ENCODE measurements at places on chromosomes 1 and 21.
A peak's percentile ranks its signal among the peaks of the same experiment; 100 is the strongest.

- DNase-seq: no peak
These were observed 304.9 kb upstream of the DUSP10 start for GRCh38 chr1:222046684-222047263.

DNA sequence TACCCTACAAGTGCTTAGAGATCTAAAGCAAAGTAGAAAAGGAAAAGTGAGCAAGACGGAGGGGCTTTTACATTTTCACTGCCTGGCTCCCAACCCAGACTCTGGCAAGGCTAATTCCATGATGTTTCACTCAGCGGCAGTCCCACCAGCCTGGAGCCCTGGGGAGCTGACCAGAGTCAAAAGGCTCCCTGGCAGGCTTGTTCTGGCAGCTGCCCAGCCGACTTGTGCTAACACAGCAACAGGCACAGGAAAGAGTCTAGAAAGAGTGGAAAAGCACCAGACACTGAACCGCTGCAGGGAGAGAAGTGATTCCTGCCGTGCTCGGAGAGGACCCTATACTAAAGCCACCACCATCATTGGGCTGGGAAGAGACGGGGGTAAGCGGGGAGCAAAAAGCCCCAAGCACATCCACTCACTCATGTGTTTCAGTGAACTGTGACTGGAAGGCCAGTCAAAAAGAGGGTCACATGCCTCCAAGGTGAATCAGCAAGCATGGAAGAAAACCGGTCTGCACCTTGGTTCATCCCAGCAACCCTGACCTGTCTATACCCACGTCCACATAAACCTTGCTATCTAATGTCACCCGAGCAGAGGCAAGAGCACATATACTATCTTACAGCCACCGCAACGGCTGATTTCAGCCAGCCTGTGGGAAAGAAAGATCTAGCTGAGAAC is 8.0 kb downstream of the SMIM12 start:
- no peak for DNase-seq

- no peak for DNase-seq
These were observed 5.8 kb downstream of the UBE2U start for GRCh38 chr1:64209221-64209620.

- no peak for DNase-seq
These were observed 19.9 kb upstream of the PTCH2 start for GRCh38 chr1:44862829-44863401.

DNA sequence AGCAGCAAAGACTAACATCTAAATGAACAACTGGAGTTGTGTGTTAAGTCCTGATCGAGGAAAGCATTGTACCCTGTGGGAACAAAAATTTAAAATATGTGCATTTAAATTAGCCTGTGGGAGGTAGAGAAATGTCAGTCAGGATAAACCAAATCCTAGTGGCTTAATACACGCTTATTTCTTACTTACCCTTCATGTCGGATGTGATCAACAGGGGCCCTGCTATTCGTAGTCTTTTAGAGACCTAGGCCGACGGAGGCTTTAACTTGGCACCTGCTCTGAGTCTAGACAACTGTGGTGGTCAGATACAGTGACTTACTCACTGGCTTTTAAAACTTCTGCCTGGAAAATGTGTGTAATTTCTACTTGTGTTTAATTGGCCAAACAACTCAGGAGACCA is 10.2 kb downstream of the GSTM3 start:
- DNase-seq: no peak

DNA sequence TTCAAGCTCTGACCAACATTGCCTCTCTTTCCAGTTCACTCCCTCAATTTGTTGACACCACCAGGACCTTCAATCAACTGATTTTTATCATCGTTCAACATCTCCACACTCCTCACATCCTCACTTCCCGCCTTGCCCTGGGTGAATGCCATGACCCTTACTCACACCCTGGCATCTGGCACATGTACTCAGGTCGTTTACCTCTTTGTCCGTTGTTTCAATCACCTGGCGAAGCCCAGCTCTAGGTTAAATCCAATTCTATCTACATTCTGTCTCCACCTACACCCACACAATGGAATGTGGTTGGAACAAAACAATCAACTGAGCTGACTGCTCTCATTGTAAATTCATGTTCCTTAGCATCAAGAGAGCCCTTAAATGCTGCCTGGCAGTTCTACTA is 24.2 kb upstream of the TBX15 start:
- no peak for DNase-seq

- no peak for DNase-seq
These were observed 130.8 kb downstream of the LACTBL1 start for GRCh38 chr1:22841860-22842281.

- DNase-seq: no peak
These were observed 365.4 kb upstream of the CAMK1G start for GRCh38 chr1:209218113-209218512.

DNA sequence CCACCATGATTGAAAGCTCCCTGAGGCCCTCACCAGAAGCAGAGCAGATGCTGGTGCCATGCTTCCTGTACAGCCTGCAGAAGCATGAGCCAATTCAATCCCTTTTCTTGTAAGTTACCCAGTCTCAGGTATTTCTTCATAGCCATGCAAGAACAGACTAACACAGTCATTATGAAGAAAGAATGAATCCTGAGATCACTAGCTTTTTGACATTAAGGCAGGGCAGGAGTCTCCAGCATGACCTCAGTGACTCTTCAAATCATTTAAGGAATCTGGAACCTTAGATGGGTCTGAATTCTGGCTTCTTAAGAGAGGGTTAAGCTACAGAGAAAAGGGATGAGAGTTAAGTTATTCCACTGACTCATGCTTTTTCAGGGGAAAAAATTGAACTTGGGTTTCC is 79.0 kb downstream of the PTPN14 start:
- no peak for DNase-seq

- no peak for DNase-seq
These were observed 1.1 kb upstream of the ACKR1 start for GRCh38 chr1:159203610-159204009.

DNA sequence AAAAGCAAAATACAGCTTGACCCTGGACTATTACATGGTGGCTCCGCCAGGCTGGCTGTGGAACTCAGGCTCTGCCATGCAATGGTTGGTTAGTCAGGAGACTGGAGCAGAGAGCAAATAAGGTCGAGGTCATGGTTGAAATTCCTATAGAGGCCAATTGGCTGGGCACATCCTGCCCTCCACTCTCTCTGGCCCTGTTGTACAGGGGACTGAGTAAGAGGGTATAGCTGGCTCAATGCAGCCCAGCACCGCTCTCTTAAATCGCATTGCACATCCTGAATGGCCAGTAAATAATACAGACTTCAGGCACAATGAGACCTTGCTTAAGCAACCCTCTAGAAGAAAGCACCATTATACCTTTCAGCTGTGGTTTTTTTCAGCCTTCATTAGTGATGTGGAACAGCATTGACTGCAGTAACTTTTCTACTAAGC is 59.3 kb upstream of the PPP2R5A start:
- no peak for DNase-seq

DNA sequence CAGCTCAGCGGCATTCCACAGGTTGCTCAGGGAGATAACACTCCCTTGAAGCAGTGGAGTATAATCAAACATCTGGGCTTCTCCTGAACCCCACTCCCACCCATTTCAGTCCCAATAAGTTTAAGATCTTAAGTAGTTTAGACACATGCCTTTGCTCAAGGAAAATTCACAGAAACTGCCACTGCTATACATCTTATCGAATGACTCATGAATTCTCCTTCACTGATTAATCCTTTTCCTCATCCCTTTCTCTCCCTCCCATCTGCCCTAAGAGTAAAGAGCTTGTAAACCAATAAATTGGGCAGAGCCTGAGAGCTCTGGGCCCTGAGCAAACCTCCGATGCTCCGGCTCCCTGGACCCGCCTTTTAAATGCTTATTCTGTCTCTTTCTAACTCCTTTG is 10.2 kb downstream of the VN1R5 start:
- no peak for DNase-seq

- DNase-seq: no peak
These were observed 1.2 kb downstream of the AK5 start for GRCh38 chr1:77282866-77283539.

GRCh38 chr1:86470859-86471258 is 2.1 kb downstream of the CLCA1 start:
- no peak for DNase-seq

DNA sequence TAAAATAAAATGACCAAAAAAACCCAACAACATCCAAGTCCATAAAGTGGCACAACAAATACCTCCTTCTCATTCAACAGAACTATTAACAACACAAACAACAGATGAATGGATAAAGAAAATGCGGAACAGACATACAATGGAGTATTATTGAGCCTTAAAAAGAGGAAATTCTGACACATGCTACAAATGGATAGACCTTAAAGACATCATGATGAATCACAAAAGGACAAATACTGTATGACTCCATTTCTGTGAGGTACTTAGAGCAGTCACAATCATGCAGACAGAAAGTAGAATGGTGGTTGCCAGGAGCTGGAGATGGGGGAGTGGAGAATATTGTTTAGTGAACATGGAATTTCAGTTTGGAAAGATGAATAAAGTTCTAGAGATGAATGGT is 42.6 kb downstream of the EYA3 start:
- DNase-seq: no peak

DNA sequence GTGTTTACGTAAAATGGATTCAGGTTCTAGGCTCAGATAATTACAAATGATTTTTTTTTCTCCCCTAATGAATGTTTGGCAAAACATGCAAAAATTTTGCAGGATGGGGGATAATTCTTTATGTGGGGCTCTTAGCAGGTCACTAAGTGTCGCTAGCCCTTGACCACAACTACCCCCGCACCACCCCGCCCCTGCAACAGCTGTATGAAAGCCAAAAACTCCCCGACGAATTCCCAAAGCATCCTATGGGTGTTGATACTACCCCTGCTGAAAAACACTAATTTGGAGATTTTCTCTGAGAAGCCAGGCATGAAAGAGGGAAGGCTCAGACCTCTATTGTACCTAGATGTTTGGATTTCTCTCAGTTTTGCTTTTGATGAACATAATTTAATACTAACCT is 243.0 kb downstream of the TRABD2B start:
- no peak for DNase-seq

GRCh38 chr1:202639500-202639899 is 70.8 kb downstream of the SYT2 start:
- DNase-seq: no peak

- DNase-seq: no peak
These were observed 71.0 kb downstream of the MAB21L3 start for GRCh38 chr1:116182019-116182714.

DNA sequence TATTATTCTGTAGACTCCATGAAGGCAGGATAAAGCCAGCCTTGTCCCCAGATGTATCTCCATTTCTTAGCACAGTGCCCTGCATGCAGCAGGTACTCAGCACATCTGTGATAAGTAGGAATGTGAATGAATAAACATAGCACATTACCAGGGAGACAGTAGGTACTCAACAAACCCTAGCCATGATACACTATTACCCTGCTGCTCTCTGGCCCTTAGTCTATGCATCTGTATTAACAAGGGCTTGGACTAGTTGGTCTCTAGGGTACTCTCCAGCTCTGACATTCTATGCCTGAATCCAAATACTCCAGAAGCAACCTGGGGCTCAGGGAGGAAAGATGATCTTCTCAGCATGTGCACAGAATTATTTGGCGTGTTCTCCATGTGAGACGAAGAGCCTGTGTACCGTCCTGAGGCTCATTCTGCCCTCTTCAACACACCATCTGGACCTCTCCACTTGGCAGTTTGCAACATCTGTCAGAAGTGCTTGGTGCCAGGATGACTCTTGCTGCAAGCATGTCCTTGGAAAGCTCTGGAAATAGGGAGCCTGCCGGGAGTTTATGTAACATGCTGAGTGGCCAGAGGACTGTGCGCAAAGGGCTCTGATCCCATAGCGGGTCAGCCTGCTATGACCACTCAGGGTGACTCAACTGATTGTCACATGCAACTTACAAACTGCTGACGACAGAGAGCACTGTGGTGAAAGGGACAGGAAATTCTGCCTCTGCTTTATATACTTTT is 228.2 kb upstream of the USP24 start:
- DNase-seq: no peak

DNA sequence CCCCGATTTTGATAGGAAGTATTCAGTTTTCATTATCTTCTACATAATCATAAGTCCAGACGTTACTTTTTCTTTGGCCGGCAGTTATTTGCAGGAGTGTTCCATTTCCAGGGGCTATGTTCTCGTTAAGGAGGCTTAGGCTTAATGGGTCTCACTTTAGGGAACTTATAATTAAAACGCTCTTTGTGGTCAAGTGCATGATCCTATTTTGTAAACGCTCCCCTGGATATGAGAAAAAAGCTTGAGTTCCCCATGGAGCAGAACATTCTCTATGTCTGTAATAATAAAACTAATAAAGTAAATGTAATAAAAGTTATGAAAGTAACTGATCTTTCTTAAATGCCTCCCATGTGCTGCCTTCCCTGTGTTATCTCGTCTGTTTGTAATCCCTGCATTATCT is 48.7 kb upstream of the GPR153 start:
- no peak for DNase-seq

GRCh38 chr1:175976865-175977642 is 230.0 kb downstream of the COP1 start:
- DNase-seq: no peak

DNA sequence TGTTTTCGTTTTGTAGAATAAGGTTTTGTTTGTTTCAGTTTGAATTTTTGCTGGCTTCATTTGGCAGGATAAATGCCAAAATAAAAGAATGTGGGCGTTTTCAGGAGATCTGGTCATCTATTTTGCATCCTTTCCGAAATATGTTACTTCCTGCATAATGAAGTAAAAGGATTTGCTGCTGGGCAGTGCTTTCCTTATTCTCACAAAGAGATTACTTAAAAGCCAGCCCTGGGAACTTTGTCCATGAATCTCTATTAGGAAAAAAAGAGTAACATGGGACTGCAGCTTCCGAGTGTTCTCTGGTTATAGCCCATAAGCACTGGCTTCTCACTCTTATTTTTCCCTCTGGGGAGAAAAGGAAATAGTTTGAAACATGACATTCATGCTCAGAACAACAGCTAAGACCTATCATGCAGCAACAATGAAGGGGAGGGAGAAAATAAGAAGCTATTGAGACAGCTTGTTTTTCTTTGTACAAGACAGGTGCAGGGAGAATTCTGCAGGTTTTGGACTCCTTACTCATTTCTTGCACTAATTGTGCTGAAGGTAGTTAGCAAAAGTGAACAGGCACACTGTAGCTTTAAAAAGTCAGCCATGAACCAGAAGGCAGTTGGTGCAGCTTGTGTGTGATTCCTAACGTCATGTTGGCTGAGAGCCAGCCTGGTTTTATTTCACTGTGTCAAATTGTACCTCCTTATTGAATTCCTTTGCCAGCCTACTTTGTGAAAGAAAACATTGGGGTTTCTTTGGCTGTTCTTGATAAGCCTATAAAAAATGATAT is at the start of gene SAMD13:
SAMD13 (plus strand) TSS at position 705 of the 781 bp plus-strand sequence. CDS start 1,527 bp downstream, outside the sequence.
- no peak for DNase-seq

GRCh38 chr1:205504311-205505075 is at the start of gene CDK18:
CDK18 (plus strand) TSS chr1:205504669; CDS start chr1:205523168, 18,499 bp downstream.
- peak; percentile 20 for DNase-seq

DNA sequence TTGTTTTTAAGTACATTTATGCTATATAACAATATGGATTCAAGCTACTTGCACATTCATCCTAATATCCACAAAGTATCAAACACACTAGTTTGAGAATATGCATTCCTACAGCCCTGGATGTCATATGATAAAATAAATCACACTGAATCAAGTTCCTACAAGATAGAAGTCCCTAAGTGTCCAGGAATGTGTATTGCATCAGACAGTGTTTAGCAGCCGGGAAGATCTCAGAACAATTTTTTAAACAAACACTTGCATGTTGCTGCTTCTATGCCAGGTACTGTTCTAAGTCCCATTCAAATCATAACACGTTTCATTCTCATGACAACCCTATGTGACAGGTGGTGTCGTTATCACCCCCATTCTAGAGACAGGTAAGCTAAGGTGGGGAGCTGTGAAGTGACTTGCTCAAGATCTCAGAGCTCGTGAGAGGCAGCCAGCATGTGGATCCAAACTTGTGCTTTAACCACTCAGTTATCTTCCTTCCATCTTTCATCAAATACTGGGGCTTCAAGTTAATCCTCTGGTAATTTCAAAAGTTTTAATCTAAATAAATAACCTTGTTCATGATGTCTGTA is 68.3 kb upstream of the KIF26B start:
- no peak for DNase-seq
